Common myeloid progenitor, CD34-positive (primary cell): ENCODE measurements at places on chromosomes 6 and 20.

GRCh38 chr6:11919771-11920440 lies 92.2 kb upstream of the HIVEP1 start:
- DNase-seq = no peak

GRCh38 chr6:45521226-45521625 lies 143.5 kb upstream of the SUPT3H start:
- DNase-seq = no peak

DNA sequence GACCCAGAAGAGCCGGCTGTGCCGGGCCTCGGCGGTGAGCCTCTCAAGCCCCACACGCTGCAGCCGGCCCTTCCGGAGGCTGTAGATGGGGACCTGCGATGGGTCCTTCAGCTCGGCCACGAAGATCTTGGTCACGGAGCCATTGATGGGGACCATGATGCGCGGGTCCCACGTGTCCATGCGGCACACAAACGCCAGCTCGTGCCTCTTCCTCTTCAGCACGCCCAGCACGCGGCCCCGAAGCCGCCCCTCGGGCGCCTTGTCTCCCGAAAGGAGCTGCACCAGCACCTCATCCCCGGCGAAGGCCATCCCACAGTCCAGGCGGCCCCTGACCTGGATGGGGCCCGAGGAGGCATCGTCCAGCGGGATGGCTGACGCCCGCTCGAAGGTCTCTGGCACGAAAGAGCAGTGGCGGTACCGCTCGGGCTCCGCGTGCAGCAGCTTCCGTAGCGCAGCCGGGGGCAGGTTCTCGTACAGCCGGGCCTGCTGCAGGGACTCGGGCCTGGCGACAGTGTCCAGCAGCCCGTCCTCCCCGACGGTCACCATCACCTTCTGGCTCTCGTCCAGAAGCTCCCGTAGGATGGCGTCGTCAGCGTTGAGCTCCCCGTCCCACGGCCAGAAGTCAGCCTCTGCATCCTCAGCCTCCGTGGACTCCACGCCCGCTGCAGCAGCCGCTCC lies 8.9 kb downstream of the HELZ2 start:
- DNase-seq = no peak

DNA sequence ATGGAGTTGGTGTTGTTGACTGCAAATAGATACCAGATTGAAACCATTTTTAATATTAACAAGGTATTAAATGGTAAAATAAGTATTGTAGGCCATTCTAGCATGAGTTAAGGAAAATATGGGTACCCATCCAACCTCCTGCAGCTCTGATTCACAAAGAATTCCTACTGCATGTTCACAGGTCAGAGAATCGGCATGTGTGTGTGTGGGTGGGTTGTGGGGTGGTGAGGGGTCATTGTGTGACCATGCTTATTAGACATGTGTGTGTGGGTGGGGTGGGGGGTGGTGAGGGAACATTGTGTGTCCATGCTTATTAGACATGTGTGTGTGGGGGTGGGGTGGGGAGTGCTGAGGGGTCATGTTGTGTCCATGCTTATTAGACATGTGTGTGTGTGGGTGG lies 3.2 kb downstream of the IYD start:
- DNase-seq = no peak
